DND-41 (cell line): ENCODE measurements at places on chromosomes 6 and 20.
A peak's percentile ranks its signal among the peaks of the same experiment; 100 is the strongest.

GRCh38 chr6:136696783-136697364 lies 95.4 kb downstream of the MAP3K5 start:
- no peak for DNase-seq

GRCh38 chr6:143098054-143098671 lies 37.5 kb downstream of the AIG1 start:
- DNase-seq: no peak

DNA sequence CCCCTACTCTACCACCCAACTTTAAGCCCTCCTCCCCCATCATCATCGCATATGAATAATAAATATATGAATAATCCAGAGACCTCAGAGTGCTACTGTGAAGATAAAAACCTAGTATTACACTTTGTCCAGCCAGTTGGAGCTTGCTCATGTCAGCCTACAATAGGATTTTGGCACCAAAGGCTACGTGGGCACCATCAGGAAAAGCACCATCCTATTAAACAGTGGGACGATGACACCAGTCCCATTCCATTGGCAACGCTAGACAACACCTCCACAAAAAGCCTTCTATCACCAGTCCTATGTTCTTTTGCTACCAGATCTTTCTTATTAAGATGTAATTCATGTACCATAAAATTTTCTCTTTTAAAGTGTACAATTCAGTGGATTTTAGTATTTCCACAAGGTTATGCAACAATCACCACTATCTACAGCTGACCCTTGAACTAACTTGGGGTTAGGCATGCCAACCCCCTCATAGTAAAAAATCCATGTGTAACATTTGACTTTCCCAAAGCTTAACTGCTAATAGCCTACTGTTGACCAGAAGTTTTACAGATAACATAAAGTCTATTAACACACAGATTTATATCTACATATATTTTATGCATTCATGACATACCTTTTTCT lies 41.1 kb downstream of the CNKSR3 start:
- no peak for DNase-seq

DNA sequence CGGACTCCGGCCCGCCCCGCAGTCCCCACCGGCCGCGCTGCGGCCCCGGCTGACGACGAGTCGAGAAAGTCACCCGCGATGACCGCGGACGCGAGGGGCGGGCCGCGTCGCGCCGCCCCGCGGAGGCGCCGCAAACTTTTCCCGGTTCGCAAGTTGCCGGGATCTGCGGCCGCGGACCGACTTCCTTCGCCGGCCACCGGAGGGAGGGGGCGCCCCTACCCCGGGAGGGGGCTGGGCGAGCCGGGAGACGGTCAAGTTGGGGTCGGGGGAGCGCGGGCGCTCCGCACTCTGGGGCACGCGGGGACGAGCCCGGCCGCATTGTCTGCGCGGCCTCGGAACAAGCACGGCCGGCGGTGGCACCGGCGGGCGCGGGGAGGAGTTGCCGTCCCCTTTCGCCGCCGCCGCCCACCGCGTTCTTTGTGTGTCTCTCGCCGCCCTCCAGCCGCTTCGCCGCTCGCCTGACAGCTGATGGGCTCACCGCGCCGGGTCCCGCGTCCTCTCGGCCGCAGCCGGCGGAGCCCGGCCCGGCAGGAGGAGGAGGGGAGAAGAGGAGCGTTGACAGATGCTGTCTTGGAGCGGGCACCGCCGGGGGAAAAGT lies 131.6 kb downstream of the OGFRL1 start:
- no peak for DNase-seq

DNA sequence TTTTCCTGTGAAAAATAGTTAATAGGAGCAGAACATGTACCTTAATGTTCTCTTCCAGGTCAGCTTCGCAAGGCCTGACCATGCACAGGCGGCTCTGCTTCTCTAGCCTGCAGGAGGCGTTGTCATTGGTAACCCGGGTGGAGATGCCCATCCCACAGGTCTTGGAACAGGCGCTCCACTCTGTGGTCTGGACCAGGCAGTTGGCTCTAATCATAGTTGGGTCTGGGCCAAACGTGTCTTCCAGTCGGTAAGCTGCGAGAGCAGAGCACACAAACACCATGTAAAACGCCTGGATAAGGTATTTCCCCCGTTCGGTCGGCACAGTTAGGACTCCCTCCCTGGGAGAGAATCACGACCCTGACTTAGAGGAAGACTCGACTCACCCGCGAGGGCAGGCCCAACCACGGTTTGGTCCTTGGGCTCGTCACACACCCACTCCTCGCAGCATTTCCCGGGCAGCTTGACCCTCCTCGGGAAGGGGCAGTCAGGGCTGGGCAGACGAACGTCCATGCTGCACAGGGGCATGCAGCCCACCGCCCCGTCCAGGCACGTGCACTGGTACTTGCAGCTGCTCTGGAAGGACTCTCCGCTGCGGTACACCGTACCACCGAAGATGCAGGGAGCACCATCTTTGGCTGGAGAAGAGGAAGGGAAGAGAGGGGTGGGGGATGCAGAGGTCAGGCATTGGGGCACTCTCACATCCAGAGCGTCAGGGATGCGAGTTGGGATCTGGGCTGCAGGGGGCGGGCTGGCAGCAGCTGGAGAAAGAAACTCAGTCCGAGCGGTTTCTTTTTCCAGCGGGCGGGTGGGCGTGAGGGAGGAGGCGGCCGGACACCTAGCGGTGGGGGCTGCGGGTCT lies 1.0 kb downstream of the CCN2 start:
- DNase-seq: no peak

GRCh38 chr20:23050847-23051627 lies 1.6 kb upstream of the THBD start:
- DNase-seq: peak; percentile 30

DNA sequence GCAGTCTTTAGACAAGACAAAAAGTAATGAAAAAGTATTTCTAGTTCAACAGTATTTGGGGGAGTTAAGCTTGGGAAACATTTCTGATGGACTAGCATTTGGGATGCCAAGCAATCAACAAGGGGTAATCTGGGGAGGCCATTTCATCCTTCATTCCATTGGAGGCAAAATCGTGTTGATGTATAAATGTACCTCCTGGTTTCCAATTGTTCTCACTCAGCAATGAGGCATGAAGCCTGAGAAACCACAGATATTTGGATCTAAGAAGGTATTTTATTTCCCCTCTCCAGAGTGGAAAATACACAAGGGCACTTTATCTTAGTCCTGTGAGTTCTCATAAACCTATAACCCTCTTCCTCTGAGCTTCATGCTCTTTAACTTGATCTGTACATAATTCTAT lies 68.2 kb downstream of the TBX18 start:
- DNase-seq: no peak

DNA sequence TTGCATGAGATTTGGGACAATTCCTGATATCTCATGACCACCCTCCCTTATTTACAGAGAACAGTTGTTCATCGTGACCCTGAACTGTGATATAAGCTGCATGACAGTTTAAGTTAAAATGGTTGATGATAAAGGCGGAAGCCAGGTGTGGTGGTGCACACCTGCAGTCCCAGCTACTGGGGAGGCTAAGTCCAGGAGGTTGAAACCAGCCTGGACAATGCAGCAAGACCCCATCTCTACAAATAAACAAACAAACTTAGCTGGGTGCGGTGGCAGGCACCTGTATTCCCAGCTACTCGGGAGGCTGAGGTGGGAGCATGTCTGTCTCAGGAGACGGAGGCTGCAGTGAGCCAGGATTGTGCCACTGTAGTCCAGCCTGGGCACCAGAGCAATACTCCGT lies 24.1 kb downstream of the COL20A1 start:
- no peak for DNase-seq

GRCh38 chr6:122653094-122653493 lies 42.9 kb downstream of the PKIB start:
- no peak for DNase-seq

GRCh38 chr20:63025534-63026331 lies 19.0 kb upstream of the BHLHE23 start:
- DNase-seq: no peak

- DNase-seq: peak; percentile 50
These were observed 298.6 kb downstream of the SYNE1 start for GRCh38 chr6:152338335-152339125.

- DNase-seq: no peak
These were observed 463 bp upstream of the HLA-DMB start for GRCh38 chr6:32941214-32941768.
